ENCODE measurements at places on chromosomes 11 and 22.

DNA sequence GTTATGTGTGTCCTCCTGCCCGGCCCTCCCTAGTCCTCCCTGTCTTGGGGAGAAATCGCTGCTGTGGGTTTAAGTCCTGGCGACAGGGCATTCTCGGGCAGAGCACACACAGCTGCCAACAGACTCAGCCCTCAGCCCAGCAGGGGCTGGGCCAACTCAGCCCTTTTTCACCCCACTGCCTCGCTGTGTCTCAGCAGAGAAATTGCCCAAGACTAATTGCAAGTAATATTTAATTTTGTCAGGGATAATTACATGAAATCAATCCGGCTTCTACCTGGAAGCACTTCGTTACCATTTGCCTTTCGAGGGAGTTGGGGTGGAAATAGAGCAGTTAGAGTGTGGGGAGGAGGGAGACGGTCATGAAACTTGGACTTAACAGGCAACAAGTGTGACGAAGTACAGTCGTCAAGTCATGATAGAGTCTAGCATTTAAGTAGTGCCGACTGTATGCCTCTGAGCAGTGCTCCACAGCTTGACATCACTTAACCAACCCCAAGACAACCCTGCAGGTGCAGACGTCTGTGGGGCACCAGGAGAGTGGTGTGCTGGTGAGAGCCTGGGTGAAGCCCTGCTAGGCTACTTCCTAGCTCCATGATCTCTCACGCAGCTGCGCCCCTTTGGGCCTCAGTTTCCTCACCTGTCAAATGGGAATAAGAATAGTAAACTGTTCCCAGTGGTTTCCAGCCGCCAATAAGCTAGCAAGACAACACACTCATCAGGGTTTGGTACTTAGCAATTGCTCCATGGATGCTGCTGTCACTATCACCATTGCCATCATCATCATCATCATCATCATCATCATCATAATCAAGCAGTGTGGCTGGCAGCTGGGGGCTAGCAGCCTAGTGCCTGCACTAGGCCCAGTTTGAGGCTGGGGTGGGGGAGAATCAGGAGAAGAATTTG, 29.2 kb downstream of the MN1 start:
- no peak for DNase-seq

GRCh38 chr11:120898568-120898967, 125.3 kb upstream of the TBCEL start:
- DNase-seq: no peak

DNA sequence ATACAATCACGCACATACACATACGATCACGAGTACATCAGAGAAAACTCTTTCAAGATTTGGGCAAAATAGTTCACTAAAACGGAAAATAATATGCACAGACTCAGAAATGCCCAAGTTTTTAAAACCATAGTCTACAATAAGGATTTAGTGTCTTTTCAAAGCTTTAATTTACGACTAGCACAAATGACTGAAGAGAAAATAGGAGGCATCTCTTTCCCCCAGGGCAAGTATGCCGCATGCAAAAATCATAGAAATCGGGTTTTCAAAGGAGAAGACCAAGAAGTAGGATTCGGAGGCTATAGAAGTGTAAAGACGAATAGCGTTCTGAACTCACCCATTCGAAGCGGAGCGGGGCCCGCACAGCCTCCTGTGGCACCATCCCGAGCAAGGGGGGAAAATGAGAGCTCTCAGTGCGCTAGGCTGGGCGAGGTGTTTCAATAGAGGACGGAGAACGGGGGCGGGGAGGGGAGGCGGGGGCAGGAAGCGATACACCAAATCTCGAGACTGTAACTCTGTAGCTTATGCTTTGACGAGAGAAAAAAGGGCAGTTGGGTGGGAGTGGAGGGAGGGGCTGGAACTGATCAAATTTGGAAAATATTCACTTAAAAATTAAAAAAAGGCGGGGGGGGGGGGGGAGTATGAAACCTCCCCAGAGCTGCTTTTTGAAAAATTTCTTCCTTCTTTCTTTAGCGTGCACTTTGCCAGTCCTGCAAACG, 15.8 kb downstream of the BLID start:
- no peak for DNase-seq

GRCh38 chr11:46402957-46403902, 11.7 kb upstream of the CHRM4 start:
- DNase-seq: no peak

DNA sequence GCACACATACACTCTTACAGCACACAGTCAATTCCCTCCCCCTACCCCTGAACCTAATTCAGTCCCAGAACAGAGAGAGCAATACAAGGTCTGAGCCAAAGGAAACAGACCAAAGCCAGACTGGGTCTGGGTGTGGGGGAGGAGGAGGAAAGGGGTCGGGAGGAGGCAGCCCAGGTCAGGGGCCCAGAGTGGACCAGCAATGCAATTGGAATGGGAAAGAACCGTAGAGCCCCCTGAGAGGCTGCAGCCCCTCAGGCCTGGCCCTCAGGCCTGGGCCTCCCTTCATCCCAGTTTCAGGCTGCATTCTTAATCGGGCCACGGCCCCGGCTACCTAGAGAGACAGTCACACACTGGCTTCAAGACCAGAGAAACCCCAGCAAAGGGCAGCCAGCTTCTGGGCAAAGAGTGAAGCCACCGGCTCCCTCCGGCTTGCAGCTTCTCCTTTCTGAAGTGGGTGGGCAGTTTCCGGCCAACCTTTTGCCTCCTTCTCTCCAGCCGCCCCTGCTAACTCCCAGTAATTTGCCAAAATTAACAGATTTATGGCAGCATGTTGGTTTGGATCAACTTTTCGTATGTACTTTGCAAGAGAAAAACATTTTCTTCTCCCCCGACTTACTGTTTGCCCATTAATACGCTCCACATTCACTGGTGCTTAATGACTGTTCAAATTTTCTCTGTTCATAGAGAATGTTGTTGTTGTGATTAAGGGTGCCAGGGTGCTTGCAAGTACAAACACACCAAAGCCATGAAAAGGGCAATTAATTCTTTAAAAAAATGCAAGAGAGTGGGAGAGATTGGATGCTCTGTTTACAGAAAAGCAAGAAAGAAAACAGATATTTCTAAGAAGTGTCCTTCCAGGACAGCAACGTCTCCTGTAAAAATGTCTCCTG, 488.3 kb downstream of the MN1 start:
- DNase-seq: no peak

DNA sequence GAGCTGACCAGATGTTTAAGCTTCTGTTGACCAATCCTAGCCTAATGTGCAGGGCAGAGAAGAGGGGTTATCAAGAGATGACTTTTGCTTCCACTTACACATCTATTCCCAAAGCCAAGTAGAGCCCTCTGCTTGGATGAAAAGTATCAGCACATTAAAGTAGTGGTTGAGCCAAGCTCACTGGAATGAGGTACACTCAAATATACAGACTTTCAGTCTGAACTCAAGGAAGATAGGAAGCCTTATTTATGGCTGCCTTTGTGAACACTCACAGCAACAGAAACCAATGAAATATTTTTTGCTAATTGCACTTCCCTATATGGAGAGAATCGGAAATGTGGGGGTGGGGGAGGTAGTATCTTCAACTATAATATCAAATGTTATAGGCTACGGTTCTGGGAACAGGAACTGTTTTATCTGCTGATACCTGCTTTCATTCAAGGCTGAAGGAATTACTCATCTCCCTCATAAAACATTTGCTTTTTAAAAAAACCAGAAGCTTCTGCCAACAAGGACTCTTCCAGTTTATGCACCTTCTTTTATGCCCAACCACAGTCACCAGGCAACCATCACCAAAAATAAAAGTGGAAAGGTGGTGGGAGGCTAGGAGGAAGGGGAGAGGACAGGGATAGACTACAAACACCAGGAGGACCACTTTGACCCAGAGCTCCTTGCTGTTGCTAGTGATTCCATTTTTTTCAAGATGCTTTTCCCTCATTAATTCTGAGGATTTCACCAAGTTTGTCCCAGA, 91.2 kb downstream of the CLPB start:
- DNase-seq: no peak

- peak; percentile 26 for DNase-seq
These were observed 907 bp upstream of the PHLDA2 start for GRCh38 chr11:2929950-2930703.

- DNase-seq: no peak
These were observed 90.1 kb downstream of the KIF18A start for GRCh38 chr11:28017816-28018215.

- no peak for DNase-seq
These were observed 8.7 kb downstream of the SLC16A8 start for GRCh38 chr22:38075105-38075825.

DNA sequence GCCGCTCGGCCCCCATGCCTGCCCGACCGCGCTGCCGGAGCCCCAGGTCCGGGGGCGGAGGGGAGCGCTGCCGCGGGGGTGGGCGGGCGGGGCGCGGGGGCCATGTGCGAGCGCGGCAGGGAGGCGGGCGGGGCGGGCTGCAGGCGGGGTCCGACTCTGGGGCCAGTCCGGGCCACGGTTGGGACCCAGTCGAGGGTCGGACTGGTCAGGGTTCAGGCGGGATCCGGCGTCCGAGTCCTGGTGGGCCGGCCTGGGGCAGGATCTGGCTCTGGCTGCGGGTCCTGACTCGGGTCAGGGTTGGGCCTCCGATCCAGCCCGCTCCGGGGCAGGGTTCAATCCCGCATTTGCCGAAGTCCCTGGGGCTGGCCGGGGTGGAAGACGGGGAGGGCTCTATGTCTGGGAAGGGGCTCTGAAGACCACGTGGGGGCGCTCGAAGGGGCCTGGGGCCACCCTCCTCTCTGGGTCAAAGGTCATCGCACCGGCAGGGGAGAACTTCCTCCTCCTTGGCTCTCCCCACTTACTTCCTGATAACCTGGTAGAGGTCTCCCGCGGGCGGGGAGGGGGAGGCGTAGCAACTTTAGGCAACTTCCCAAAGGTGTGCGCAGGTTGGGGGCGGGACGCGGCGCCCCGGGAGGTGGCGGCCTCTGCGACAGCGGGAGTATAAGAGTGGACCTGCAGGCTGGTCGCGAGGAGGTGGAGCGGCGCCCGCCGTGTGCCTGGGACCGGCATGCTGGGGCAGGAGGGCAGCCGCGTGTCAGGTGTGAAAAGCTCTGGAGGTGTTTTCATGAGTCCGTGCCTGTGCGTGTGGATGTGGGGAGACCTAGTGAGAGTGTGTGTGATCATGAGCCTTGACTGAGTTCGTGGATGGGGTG, 603 bp downstream of the ESRRA start:
- peak; percentile 51 for DNase-seq

- no peak for DNase-seq
These were observed 99.1 kb downstream of the GAB2 start for GRCh38 chr11:78318321-78319114.

- no peak for DNase-seq
These were observed 37.9 kb upstream of the PPARA start for GRCh38 chr22:46112405-46112804.

DNA sequence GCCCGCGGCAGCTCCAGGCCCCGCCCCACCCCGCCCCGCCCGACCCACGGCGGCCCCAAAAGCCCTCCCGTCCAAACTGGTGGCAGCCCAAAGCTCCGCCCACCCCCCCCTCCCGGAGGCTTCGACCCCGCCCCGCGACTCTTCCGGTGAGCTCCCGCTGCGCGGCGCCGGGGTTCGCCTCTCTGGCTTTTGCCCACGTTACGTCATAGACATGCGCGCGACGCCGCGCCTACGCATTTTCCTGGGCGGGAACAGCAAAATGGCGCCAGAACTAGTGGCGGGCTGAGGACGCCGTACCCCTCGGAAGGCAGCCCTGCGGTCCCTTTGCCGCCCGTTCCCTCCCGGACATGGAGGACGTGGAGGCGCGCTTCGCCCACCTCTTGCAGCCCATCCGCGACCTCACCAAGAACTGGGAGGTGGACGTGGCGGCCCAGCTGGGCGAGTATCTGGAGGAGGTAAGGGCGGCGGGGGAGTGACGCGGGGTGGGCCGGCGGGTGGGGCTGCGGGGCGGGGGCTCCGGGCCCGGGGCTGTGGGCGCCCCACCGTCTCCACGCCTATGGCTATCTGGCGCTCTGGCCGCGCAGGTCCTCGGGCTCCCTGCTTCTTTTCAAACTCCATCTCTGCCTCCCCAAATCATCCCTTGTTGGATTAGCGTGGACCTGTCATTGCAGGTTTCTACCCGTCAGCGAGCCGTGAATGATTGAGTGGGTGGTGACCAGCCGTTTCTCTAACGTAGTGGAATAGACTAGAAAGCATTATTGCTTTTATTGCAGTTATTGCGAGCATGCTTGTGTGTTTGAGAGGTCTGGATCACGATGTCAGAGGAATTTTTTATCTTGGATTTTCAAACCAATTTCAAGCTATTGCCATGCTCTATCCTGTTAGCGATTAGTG, at the start of gene NCAPH2:
Gene NCAPH2 (plus strand): TSS at position 234 of the 894 bp plus-strand sequence. CDS start 114 bp downstream, at position 348.
- peak; percentile 97 for DNase-seq

Data from stimulated activated CD4-positive, alpha-beta T cell treated with anti-CD3 and anti-CD28 coated beads, Interleukin-4, amount 100 ng/mL, for 48 hours (primary cell).